ENCODE measurements at places on chromosomes 5 and 9.

- DNase-seq: no peak
Observed at GRCh38 chr9:112241491-112241890, 66.4 kb upstream of the SUSD1 start.

- DNase-seq: no peak
Observed at GRCh38 chr5:167827766-167828165, 463.7 kb upstream of the WWC1 start.

DNA sequence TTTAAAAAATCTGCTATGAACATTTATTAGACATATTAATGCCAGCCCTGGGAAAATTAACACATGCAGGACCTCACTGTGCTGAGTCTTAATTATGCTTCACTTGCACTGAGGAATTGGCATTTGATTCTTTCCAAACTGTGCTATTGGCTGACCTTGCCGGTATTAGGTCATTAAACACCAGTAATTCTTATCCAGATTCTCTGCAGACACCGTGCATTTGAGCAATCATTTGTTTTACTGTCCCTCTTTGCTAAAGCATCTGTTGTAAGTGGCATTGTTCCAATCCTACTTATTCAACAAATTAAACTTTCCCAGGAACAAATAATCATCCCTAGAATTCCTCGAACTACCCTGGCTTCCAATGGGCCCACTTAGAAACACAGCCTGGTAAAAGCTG is 145.0 kb downstream of the SLC12A2 start:
- DNase-seq: no peak

DNA sequence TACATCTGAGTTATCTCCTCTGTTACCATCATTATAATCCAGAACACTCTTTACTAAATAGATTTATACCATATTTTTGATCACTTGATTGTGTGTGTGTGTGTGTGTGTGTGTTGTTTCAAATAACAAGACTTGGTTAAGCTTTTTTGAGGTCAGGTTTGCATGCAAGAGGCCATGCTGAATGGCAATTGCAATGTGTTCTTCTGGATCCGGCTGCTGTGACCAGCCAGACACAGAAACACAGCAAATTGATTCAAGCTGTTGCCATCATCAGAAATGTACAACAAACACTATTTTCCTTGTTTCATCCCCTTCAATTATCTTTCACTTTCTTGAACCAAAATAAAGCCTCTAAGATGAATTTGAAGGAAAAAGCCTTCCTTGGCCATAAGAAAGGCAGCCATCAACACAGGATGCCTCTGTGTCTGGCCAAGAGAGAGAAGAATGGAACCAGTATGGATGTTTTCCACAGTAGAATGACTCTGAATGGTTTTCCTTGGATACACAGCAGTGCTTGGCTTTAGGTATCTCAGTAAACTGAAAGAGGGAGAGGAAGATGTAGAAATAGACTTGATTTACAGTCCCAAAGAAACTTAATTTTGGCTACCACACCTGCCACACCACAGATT is 53.9 kb downstream of the DPYSL3 start:
- no peak for DNase-seq
